ENCODE measurements at places on chromosomes 1 and 21.

DNA sequence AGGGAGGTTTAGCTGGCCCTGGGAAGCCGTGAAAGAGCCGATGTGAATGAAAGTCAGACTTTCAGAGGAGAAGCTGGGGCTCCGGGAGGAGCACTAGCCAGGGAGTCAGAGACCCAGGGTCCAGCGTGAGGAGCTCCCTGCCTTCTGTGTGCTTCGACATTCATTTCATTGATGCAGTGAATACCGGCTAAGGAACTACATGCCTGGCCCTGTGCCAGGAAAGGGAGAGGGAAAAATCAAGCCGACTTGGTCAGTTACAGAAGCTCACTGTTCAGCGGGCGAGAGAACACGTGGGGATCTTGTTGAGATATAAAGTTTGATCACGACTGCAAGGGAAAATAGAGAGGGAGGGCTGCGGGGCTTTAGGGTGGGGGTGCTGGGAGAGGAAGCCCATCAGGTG lies 76.7 kb upstream of the RUNX3 start:
- DNase-seq, result no peak

- DNase-seq, result no peak
These were observed 866 bp upstream of the SORT1 start for GRCh38 chr1:109398343-109399225.

- DNase-seq, result no peak
These were observed 89.9 kb downstream of the MT1HL1 start for GRCh38 chr1:236914375-236914774.

DNA sequence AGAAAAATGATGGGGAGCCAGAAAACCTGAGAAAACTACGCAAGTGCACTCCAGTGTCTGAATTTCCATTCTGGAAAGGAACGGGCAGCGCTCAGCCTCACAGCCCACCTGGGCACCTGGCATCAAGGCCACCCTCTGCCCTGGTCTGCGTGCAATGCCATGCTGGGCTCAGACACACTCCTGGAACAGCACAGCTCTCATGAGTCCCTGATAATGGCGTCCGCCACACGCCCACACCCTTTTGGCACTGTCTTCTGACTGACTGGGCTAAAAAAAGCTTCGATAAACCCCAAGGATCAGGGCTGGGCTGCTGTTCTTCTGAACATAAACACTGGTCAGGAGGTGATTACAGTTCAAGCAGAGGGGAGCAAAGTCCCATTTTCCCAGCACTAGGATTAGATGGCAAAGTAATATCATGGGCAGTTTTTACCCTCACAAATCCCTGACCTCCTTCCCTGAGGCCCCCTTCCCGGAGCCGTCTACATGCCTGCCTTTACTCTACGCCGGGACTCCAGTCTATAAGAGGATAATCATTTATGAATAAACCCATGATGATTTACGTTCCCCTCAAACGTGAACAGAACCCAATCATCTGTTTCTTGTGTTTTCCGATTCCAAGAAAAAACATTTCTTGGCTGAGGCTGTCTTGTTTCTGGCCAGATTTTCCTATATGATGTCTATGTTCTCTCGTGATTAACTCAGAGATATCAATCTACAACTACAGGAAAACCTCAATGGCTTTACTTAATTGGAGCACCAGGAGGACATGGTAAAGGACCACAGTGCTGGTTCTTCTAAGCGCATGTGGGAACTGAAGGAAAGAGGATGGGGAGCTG lies 22.6 kb downstream of the RCAN1 start:
- DNase-seq, result no peak
